CD8-positive, alpha-beta memory T cell (primary cell): ENCODE measurements at places on chromosomes 13 and 19. TPM values are rescaled to one million over a fixed set of nuclear protein-coding genes. Genes with fewer than 3 reads are reported as not detected.
A peak's percentile ranks its signal among the peaks of the same experiment; 100 is the strongest.

TUBB4A gene
- total RNA-seq: 7.1 TPM

LILRB5 gene
- 0.44 TPM for total RNA-seq

TMEM221 gene
- not detected for total RNA-seq

CRX gene
- not detected for total RNA-seq

LGI4 gene
- 0.18 TPM for total RNA-seq

PRKACA gene
- total RNA-seq: 81.0 TPM

DNA sequence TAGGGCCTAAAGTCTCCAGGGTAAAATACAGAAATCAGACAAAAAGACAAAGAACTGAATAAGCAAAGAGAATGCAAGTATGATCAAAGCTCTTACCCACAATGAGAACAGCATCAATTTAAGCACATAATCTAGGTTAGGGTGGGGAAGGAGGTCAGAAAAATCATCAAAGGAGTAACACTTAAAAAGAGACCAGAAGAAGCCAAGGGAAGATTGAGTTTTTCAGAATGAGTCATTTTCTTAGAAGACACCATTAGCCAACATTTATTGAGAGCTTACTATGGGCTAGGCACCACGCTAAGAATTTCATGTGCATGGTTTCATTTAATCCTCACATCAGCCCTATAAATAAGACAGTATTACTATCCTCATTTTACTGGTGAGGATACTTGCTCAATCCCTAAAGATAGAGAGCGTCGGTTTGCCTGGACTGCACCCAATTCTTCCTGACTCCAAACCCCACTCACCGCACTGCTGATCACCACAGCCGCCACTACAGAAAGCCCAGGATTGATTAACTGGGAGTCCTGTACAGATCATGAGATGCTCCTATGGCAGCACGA, 1.7 kb upstream of the SHISA2 start:
- H3K27me3 ChIP-seq: peaks cover 16% of the 10 kb centered on the region
- H3K4me1 ChIP-seq: peaks cover 8% of the 10 kb centered on the region
- no peaks in the 10 kb centered on the region for H3K36me3 ChIP-seq

- no peak overlapping the region for H3K4me3 ChIP-seq
- no peak for DNase-seq
- peaks cover 21% of the 10 kb centered on the region for H3K27me3 ChIP-seq
- no peaks in the 10 kb centered on the region for H3K4me1 ChIP-seq
- no peaks in the 10 kb centered on the region for H3K36me3 ChIP-seq
Observed at GRCh38 chr19:46294494-46294893, 2.3 kb upstream of the HIF3A start.

DNA sequence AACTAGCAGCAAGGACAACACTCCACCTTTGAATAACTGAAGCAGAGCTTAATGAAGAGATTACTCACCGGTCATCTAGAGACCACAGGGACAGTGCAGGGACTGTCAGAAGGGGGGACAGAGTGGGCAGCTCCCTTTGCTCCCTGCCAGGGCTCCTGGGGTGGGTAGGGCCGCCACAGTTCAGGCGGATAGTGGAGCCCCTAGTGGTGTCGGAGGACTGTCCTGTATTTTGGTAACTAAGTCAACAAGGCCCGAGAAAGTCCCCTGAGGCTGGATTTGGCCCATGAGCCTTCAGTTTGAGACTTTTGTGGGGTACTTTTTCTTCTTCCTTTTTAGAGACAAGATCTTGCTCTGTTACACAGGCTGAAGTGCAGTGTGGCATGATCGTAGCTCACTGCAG, 44.6 kb downstream of the GJA3 start:
- no peak for DNase-seq
- no peak overlapping the region for H3K27ac ChIP-seq
- H3K4me3 ChIP-seq: no peak overlapping the region
- H3K36me3 ChIP-seq: no peaks in the 10 kb centered on the region

- no peaks in the 10 kb centered on the region for H3K36me3 ChIP-seq
- H3K27ac ChIP-seq: no peak overlapping the region
- no peak overlapping the region for H3K4me3 ChIP-seq
- H3K27me3 ChIP-seq: no peaks in the 10 kb centered on the region
Observed at GRCh38 chr13:50474088-50474662, 369.3 kb downstream of the DLEU7 start.

- H3K36me3 ChIP-seq: no peaks in the 10 kb centered on the region
- H3K27me3 ChIP-seq: no peaks in the 10 kb centered on the region
- H3K27ac ChIP-seq: no peak overlapping the region
- peaks cover under 1% of the 10 kb centered on the region for H3K4me1 ChIP-seq
Observed at GRCh38 chr13:77724092-77724491, 26.6 kb downstream of the SLAIN1 start.

GRCh38 chr13:50889317-50889716, 20.3 kb upstream of the RNASEH2B start:
- no peak overlapping the region for H3K27ac ChIP-seq
- H3K27me3 ChIP-seq: no peaks in the 10 kb centered on the region
- H3K36me3 ChIP-seq: no peaks in the 10 kb centered on the region
- H3K4me1 ChIP-seq: peaks cover 31% of the 10 kb centered on the region
- no peak overlapping the region for H3K4me3 ChIP-seq
- DNase-seq: no peak

DNA sequence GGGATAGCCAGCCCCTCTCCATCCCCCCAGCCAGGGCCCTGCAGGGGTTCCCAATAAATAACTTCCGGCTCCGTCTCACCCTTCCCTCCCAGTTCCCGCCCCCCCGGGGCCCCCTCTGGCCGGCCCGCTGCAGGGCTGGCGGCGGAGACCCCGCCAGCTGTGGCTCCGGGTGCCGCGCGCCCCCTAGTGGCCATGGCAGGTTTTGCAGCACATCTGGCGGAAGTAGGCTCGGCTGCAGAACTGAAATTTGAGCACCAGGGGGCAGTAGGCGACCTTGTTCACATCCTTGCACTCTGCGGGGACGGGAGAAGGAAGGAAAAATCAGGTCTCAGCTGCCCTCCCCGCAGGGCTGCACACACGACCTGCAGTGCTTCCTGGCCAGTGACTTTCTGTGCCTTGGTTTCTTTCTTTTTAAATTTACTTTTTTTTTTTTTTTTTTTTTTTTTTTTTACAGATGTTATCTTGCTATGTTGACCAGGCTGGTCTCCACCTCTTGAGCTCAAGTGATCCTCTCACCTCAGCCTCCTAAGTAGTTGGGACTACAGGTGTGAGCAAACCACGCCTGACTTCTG, 3.6 kb upstream of the MYO1F start:
- H3K4me1 ChIP-seq: peaks cover 41% of the 10 kb centered on the region
- no peaks in the 10 kb centered on the region for H3K27me3 ChIP-seq
- peak; percentile 79 for DNase-seq
- no peak overlapping the region for H3K27ac ChIP-seq
